Jurkat, Clone E6-1 (cell line): ENCODE measurements at places on chromosomes 2 and 18.

DNA sequence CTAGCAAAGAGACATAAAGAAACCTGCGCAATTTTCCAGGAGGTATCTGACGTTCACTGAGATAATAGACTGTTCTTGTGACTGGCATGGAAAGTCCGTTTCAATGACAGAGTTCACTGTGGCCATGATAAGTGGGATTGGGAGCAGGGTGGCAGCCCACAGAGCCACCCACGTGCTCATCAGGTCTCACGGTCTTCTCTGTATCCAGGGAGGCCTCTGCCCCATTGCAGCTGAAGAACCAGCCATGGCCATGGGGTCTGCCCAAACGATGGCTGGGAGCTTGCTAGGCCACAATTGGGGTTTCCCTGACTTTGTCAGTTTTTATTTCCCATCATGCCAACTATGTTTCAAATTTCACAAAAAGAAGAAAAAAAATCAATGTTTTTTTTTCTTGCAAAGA lies 57.2 kb downstream of the PDCL3 start:
- no peak for DNase-seq

- DNase-seq = no peak
These were observed 220.7 kb downstream of the CAMKMT start for GRCh38 chr2:44582363-44583008.

DNA sequence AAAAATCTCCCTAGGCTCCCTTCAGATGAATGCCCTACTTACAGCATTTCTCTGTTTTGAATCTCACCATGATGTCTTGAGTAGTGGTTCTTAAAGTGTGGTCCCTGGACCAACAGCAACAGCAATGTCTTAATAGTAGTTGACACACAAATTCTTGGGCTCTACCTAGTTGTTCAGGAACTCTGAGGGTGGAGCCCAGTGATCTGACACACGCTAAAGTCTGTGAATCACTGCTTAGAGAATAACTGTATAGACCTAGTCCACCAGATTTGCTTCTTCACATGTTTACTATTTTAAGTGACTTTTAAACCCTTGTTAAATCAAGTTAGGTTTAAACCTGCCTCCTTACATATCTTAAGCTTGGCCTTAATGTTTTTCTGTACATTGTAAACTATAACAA lies 47.6 kb upstream of the ARHGAP15 start:
- DNase-seq = no peak

- DNase-seq = no peak
These were observed 28.0 kb upstream of the FOSL2 start for GRCh38 chr2:28364610-28365009.

- no peak for DNase-seq
These were observed 46.6 kb downstream of the ZNF516 start for GRCh38 chr18:76448256-76449110.

GRCh38 chr2:17122887-17123501 lies 395.2 kb downstream of the RAD51AP2 start:
- no peak for DNase-seq

DNA sequence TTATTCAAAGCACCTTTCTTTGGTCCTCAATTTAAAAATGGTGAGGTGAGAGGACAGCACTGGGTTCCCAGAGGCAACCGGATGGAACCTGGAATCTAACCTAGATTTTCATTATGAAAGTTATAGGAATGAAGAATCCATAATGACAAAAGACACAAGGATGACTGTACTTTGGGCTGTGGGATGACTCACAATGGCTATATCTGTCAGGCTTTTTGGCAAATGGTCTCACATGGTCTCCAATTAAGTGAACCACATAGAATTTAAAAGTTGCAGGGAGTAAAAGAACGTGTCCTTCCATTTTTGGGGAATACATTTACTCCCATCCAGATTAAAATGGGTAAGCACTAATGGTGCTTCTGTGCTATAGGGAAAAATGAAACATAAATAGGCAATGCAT lies 31.8 kb upstream of the LYPD1 start:
- DNase-seq = no peak

DNA sequence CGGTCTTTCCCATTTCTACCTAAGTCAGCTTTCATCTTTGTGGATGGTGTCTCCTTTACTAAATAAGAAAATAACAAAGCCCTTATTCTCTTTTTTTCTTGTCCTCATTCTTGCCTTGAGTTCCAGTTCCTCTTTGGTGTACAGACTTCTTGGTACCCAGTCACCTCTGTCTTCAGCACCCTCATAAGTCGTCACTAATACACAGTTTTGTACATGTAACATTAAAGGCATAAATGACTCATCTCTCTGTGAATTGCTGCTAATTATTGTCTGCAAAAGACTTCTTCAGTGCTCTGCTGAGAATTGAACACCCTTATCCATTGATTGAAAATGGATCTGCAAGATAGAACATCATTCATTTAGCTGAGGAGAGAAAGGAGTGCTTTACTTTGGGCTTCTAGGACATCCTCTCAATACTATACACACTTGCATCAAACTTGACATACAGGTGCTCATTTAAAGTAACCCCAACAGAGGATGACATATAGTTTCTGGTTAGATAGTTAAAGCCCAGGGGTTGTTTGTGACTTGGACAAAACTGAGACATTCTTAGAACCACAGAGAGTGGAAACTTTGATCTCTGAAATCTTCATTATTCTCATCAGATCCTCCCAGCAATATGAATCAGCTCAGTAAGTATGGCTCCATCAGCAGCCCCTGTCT lies 97.0 kb downstream of the XRCC5 start:
- no peak for DNase-seq

- no peak for DNase-seq
These were observed 75.6 kb downstream of the LDAH start for GRCh38 chr2:20747317-20747716.
